Uterine smooth muscle cell (primary cell): ENCODE measurements at places on chromosomes 2 and 18. TPM values are rescaled to one million over a fixed set of nuclear protein-coding genes. Genes with fewer than 3 reads are reported as not detected.

Gene CXCR1
- total RNA-seq: not detected in 2 replicates

Gene TMEFF2
- 0.22 TPM in 1 of 2 replicates, not detected in the other for total RNA-seq

Gene EPHA4
- 16.5 and 33.2 TPM in 2 replicates for total RNA-seq

Gene SGPP2
- not detected in 2 replicates for total RNA-seq
